Activated T-cell treated with anti-CD3 and anti-CD28 coated beads, Interleukin-2, amount 50 U/mL, for 72 hours (primary cell): ENCODE measurements at places on chromosomes 2 and 18. TPM values are rescaled to one million over a fixed set of nuclear protein-coding genes. Genes with fewer than 3 reads are reported as not detected.

The DAW1 gene
- not detected for total RNA-seq

DNA sequence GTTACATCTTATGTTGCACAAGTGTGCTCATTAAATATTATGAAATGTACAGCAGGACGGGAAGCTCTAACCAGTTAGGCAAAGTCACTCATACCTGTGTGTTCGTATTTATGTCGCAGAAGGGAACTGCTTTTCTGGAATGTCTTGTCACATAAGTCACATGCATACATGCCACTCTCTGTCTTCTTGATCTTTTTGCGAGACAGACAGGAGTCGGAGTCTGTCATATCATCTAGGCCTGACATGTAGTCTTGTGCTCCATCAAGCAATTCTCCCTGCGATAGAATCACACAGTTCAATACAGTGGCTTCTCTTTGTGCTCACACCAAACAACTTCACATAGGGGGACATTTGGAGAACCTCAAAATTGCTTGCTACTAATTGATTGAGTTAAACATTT is 123.6 kb downstream of the ZEB2 start:
- peaks cover 20% of the 10 kb centered on the region for H3K36me3 ChIP-seq
- DNase-seq: no peak
- H3K4me3 ChIP-seq: no peak overlapping the region
- no peaks in the 10 kb centered on the region for H3K4me1 ChIP-seq
- H3K27me3 ChIP-seq: no peaks in the 10 kb centered on the region

The ANKRD12 gene
- 123 TPM for total RNA-seq

GRCh38 chr2:3600256-3600855 is 5.4 kb downstream of the COLEC11 start:
- H3K36me3 ChIP-seq: no peaks in the 10 kb centered on the region
- H3K4me3 ChIP-seq: no peak overlapping the region
- H3K27me3 ChIP-seq: peaks cover 12% of the 10 kb centered on the region
- DNase-seq: no peak
- H3K4me1 ChIP-seq: peaks cover 33% of the 10 kb centered on the region

The PROKR1 gene
- not detected for total RNA-seq

DNA sequence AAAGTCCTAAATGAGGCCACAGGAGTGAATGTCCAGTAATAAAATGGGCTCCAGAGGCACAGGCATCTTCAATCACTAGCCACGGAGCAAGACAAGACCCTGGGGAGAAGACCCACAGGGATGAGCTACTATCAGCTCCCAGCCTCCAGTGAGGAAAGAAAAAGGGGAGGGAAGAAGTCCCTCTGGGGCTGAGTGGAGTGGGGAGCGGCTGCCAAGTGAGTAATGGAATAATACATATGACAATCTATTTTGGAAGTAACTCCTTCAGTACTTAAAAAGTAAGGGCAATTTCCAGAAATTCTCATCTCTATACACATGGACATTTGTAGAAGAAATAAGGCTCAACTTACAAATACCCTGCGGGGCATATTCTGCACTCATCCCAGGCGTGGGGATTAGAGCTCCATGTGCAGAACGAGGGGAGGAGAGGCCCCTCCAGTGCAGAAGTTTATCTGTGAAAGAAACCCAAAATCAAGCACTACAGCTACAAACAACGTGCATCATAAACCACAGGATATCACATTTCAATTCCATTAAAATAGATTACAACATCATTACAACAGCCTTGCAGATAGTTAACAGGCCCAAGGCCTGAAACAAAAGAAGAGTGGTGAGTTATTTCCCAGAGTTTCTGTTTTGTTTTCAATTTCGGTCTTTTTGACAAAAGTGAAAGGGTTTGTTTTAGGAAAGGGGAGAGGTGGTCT is 84.9 kb downstream of the BCL11A start:
- H3K4me1 ChIP-seq: peaks cover 7% of the 10 kb centered on the region
- no peak for DNase-seq
- H3K27ac ChIP-seq: no peak overlapping the region
- no peaks in the 10 kb centered on the region for H3K27me3 ChIP-seq
- H3K4me3 ChIP-seq: no peak overlapping the region

The NOP58 gene
- total RNA-seq: 233 TPM

DNA sequence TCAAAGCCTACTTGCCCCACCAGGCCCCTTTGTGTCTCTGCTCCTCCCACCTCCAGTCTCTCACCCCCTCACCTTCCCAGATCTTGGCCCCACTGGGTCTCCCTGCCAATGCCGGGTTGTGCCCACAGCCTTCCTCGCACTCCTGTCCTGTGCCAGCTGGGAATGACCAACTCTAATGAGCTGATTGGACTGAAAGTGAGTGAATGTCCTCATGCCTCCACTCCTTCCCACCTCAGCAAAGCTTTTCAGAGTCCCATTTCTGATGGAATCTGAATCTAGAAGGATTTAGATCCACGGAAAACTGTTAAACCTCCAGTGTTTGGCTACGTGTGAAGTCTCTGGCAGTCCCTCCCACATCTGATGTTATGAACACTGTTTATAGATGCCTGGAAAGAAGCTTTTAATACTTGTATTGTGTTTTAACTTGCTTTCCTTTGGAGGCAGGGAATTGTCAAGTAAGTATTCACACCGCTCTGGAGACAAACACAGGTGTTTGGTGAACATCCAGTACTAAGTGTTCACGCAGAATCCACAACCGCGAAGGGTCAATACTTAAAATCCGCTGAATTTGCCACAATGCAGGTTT is 103.9 kb downstream of the RTN4 start:
- DNase-seq: no peak
- H3K27me3 ChIP-seq: no peaks in the 10 kb centered on the region
- H3K4me1 ChIP-seq: peaks cover 16% of the 10 kb centered on the region

The G6PC2 gene
- not detected for total RNA-seq

DNA sequence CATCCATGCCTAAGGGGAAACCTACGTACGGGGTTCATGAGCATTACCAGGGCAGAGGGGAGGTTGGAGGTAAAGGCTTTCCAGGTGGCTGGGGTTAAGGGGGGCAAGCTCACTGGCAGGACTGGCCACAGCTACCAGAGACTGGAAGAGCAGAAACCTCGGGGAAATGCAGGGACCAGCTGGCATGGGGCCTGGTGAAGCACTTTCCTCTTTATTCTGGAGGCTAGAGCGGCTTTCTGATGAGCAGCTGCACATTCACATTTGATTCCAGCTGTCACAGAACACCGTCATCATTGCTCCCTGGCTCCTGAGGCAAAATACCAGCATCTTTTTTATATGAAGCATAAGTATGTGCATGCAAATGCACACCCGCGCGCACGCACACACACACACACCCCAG is 28.7 kb upstream of the LRRC30 start:
- no peak for DNase-seq
- no peak overlapping the region for H3K27ac ChIP-seq
- no peaks in the 10 kb centered on the region for H3K36me3 ChIP-seq
- no peaks in the 10 kb centered on the region for H3K4me1 ChIP-seq

DNA sequence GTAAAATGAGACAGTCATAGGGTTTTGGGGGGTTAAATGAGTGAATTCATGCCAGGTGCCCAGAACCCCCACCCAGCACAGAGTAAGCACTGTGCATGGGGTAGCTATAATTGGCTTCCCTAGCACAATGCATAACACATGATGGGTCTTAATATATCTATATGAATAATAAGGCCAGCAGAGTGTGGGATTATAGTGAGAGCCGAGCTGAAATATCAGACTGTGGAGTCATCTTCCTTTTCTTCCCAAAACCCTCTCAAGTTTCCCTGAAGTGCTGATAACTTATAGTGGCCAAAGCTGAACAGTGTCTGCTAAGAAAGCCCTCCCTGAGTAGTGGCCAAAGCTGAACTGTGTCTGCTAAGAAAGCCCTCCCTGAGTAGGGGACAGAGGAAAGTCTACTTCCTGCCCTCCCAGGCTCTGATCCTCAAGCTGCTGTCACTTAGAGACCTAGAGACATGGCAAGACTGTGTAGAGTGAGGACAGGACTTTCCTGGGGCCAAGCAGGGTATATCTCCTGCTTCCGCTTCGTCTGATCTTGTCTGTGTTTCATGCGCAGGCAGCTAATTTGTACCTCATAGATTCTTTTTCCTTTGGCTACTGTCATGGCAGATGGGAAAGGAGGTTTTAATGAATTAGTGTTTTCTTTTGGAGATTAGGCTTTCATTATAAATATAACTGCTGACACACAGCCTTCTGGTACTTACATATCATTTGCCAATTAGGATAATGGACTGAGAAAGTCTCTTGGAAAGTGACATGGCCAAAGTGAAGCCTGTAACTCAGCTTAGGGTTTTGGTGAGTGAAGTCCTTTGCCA is 94.9 kb downstream of the FHOD3 start:
- no peak overlapping the region for H3K27ac ChIP-seq
- no peak for DNase-seq
- H3K36me3 ChIP-seq: no peaks in the 10 kb centered on the region
- no peaks in the 10 kb centered on the region for H3K4me1 ChIP-seq
- no peak overlapping the region for H3K4me3 ChIP-seq
- H3K27me3 ChIP-seq: no peaks in the 10 kb centered on the region

GRCh38 chr2:184157141-184157540 is 441.2 kb upstream of the ZNF804A start:
- no peaks in the 10 kb centered on the region for H3K27me3 ChIP-seq
- no peaks in the 10 kb centered on the region for H3K4me1 ChIP-seq
- DNase-seq: no peak
- no peak overlapping the region for H3K27ac ChIP-seq
- no peaks in the 10 kb centered on the region for H3K36me3 ChIP-seq
- H3K4me3 ChIP-seq: no peak overlapping the region

The LYG1 gene
- total RNA-seq: 0.83 TPM

The ZNF397 gene
- total RNA-seq: 22.4 TPM

DNA sequence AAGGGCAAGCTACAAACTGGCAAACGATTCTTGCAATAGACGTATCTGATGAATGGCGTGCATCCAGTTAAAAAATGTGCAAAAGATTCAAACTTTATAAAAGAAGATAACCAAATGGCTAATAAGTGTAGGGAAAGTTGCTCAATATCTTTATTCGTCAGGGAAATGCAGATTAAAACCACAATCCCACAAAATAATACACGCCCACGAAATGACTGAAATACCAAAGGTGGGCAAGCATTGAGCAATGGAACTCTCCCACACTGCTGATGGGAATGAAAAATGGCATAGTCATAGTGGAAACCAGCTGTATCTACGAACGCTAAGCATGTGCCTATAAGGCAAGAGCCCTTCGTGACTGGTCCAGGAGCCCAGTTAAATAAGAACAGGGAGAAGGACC is 168.6 kb upstream of the SIX2 start:
- no peak for DNase-seq
- H3K4me1 ChIP-seq: no peaks in the 10 kb centered on the region
- no peak overlapping the region for H3K27ac ChIP-seq

The UGT1A3 gene
- total RNA-seq: not detected

The CAPN13 gene
- total RNA-seq: not detected

- DNase-seq: no peak
- H3K27ac ChIP-seq: no peak overlapping the region
- peaks cover 24% of the 10 kb centered on the region for H3K27me3 ChIP-seq
- no peaks in the 10 kb centered on the region for H3K4me1 ChIP-seq
- no peak overlapping the region for H3K4me3 ChIP-seq
- H3K36me3 ChIP-seq: no peaks in the 10 kb centered on the region
Measured at GRCh38 chr18:61589724-61590065, 256.5 kb downstream of the CDH20 start.

The WNT10A gene
- total RNA-seq: 8.6 TPM

- H3K27me3 ChIP-seq: peaks cover 11% of the 10 kb centered on the region
- DNase-seq: no peak
- H3K36me3 ChIP-seq: peaks cover 3% of the 10 kb centered on the region
- no peak overlapping the region for H3K4me3 ChIP-seq
- H3K27ac ChIP-seq: no peak overlapping the region
- H3K4me1 ChIP-seq: no peaks in the 10 kb centered on the region
Measured at GRCh38 chr2:147025646-147026585, 818.9 kb upstream of the ACVR2A start.
